ENCODE measurements at places on chromosomes 3 and 15.

DNA sequence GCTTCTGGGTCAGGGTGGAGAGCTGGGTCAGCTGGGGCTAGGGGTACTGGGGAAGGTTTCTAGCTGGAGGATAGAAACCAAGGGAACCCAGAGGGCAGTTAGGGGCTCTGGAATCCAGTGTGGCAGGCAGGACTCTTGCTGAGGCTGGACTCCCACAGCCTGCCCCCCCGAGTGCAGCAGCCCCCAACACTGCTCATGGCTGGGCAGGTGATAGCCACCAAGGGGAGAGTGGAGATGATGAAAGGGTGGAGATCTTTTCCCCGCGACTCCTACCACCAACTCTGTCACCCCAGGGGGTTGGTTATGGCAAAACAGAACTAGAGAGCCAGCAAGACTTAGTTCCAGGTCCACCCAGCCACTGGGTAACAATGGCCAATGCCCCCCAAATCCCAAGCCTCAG, 16.9 kb upstream of the LINGO1 start:
- DNase-seq: no peak

GRCh38 chr3:133469140-133469731, 69.4 kb downstream of the BFSP2 start:
- DNase-seq: no peak

DNA sequence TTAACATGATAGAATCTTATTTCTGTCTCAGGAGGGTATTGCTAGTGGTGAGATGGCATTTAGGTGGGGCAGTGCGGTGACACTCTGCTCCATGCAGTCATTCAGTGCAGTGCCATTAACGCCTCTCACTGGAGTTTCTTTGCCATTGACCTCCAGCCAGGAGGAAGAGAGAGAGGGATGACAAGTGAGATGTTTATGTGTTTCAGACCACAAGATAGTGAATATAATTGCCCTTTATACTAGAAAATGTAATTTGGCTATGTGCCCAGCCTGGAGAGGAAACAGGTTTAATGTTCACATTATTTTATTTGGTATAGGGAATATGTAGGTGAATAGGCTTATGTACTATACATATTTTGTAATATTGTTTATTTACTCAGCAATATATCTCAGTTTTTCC, 84.5 kb downstream of the ZIC1 start:
- DNase-seq: no peak

DNA sequence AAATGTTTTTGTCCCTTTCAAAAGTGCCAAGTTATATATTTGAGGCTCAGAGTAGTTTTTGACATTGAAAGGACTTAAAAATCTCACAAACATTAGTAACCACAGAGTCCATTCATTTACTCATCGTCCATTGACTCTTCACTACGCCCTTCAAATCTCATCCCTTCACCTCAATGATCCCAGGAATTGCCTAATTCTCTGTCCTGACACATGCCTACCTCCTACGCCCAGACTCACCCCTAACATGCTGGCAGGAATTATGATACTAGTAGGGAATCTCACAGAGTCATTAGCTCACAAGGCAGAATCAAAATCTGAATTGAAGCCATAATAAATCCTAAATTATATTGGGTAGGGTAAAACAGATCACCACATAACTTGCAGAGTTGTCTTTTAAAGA, 410.1 kb downstream of the RAP2B start:
- no peak for DNase-seq

DNA sequence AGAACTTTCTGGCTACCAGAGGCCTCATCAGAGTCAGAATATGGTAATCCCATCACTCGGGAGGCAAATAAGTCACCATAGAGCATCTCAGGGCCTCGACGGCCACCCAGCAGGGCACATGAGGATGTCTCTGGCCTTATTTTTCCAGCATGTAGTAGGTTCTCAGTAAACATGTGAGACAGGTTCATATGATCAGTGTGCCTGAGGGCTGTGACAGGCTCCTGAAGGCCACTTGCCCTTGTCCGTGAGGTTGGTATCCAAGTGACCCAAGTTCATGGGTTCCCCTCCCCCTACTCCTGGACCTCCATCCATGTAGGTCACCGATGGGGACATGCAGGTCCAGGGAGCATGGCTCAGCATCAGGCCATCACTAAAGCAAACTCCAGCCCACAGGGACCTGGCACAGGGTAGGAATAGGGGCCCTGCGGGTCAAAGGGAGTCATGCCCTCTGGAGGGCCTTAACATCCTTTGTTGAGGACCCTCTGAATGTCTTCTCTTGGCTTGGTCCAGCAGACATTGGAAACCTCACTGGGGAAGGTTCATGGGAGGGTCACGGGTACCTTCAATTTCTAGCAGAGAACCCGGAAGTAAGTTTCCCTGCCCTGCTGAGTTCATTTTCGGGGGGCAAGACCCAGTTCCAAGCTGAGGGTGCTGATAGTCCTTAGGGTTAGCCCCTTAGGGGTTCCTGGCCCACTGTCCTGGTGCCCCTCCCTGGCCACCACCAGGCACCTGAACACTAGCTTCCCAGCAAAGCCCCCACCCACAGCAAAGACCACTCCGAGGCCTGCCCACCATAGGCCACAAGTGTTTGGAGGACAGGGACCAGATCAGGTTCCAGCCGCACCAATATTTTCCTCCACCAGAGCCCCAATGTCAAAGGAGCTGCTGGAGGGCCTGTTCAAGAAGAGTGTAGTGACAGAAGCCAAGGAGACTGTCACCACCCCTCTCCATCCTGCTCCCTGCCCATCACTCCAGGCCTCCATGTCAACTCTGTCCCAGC, 61.1 kb downstream of the ZNF445 start:
- no peak for DNase-seq

DNA sequence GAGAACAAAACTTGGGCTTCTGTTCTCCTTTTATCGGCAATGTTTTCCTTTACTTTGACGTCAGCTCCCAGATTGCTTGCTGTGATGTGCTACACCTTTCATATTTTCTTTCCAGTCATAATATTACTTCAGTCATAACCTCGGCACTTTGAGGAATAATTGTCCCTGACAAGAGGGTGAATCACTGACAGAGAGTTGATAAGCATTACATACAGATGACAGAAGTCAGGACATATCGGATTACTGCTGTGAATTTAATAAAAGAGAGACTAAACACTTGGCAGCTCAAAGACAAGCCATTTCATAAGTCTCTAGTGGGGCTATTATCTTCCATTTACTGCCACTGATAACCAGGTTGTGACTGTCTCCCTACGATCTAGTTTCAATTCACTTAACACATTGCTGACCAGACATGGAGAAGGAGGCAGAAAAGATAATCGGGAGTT, 362.1 kb upstream of the ARRDC4 start:
- DNase-seq: no peak

DNA sequence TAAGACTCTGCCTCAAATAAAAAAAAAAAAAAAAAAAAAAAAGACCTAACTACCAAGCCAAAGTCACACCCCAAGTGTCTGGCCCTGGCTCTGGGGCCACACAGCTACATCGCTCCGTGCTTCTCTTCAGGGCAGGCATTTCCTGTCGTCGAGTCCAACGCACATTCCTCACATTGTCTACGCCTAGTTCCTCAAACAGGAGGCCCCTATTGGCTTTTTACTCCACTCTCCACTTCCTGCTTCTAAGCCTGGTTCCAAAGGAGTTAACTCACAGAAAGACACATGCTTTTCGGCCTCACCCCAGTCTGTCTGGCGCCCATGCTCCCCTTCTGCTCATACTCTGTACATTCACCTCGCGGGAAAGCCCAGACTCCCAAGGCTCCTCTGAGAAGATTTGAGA, 28.8 kb downstream of the KNG1 start:
- DNase-seq: no peak

GRCh38 chr3:108661699-108662098, 72.2 kb downstream of the DZIP3 start:
- no peak for DNase-seq

DNA sequence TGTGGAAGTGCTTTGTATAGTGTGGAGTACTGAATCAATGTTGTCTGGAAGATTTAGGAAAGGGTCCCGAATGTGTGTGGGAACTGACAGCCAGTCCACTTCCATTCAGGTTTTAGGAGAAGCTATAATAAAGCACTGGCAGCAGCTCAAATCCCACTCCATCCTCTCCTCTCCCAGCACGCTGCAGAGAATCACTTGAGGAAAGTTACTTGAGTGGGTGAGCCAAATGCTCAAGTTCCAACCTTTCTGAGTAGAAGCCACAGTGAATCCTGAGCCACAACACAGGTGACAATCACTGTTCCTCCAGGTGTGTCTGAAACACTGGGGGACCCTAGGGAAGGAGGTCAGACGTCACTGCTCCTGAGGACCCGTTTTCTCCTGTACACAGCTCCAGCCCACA, 106.5 kb downstream of the TIGIT start:
- DNase-seq: no peak

DNA sequence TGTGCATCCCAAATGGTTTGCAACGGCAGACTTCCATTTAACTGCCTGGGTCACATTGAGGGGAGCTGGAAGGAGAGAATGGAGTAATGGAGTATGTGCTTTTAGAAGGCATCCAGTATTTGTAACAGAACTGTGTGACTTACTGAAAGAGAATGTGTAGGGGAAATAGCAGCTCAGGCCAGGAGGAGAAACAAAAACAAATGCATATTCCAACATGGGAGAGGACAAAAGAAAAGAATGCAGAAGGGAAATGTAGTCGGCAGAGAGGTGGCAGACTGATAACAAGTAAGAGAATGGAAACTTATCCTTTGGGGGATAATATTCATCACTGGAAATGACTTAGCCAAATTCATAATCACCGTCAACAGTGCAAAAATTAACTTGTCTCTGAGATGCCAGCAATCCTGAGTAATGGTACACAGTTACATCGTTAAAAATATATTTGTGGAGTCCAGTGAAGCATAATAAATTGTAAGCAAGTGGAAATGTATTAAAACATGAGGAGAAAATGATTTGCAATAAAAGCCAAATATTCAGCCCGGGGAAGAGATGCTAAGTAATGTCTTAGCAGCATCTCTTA, 294.9 kb upstream of the SGO1 start:
- DNase-seq: no peak

- DNase-seq: no peak
Measured at GRCh38 chr15:74378848-74379247, 11.4 kb upstream of the CYP11A1 start.

DNA sequence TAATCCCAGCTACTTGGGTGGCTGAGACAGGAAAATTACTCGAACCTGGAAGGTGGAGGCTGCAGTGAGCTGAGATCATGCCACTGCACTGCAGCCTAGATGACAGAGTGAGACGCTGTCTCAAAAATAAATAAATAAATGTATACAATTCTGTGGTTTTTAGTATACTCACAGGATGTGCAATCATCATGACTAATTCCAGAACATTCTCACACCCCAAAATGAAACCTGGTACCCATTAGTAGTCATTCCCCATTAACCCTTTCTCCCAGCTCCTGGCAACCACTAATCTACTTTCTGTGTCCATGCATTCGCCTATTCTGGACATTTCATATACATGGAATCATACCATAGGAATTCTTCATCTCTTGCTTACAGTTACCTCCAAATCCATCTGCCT, 44.5 kb downstream of the LRRFIP2 start:
- no peak for DNase-seq

DNA sequence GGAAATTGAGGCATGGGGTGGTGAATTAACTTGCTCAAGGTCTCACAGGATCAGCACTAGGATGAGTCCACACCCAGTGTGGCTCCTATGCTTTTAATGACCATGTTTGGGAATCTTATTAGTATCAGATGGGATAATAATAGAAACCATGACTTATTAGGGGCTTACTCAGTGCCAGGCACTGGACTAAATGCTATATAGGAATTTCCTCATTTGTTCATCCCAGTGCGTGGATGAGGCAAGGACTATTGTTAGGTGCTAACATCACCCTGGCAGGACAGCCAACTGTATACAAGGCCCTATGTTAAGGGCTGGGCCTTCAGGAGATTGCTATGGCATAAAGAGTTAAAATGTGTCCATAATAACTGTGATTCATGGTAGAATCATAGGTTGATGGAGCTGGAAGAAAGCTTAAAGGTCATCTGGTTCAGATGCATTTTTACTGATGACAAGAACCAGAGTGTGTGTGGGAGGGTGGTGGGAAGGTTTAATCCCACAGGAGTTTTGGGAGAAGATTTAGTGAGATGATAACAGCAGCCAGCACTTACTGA, 4.7 kb upstream of the FEM1B start:
- DNase-seq: no peak

- DNase-seq: no peak
Measured at GRCh38 chr3:14531856-14532395, 8.2 kb downstream of the GRIP2 start.

- no peak for DNase-seq
Measured at GRCh38 chr3:87227835-87228144, 681 bp downstream of the CHMP2B start.

DNA sequence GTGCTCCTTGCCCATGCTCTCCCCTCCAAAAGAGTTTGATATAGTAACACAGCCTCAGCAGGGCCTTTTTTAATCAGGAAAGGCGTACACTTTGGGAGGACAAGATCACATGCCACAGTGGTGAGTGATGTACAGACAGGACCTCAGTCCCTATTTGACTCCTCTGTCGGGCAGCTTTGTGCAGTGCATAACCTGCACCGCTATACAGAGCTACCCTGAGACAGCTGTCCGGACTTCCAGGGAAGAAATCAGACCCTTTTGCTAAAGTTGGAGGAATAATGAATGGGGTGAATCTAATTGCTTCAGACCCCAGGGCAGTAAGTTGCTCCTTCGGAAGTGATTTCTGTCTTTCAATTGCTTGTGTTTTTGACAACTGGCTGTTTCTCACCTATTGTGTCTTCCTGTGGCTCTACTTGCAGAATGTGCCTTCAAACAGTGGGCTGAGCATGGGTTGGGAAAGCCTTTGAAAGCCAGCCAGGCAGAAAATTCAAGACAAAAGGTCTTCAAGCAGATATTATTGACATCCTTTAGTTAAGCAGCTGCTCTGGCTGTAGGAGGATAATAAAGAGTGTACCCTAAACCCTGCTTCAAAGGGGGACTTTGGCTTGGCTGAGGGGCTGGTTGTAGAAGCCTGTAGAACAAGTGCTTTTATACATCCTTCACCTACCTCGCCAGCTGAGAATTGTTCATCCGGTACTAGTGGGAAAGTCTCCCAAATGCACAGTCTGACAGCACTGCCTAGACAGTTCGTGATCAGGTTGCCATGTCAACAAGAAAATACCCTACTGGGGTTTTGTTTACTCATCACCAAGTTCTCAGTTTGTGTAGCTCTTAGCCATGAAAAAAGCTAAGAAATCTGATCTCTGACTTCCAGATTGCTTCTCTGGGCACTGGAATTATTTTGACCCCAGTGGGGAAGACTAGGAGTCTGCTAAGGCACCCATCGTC, 35.1 kb downstream of the SNTN start:
- DNase-seq: no peak

- DNase-seq: no peak
Measured at GRCh38 chr3:111923806-111924205, 55.0 kb upstream of the ABHD10 start.

DNA sequence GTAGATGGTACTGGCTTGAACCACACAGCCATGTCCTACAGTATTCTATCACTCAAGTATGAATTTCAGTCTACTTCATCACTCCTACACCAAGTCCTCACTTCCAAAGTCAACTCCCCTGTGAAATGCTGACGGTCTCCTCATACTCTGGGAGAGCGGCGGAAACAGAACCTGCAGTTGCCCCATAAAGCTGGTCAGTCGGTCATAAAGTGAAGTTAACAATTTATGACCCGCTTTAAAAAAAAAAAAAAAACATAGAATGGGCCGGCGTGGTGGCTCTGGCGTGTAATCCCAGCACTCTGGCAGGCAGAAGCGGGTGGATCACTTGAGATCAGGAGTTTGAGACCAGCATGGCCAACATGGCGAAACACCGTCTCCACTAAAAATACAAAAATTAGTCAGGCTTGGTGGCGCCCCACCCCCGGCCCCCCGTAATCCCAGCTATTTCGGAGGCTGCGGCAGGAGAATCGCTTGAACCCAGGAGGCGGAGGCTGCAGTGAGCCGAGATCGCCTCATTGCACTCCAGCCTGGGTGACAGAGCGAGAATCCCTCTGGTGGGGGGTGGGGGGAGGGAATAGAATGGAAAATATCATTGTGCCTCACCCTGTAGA, 2.1 kb downstream of the TRANK1 start:
- DNase-seq: no peak

All from activated gamma-delta T cell (primary cell).